ENCODE measurements at places on chromosomes 5 and 9.

- DNase-seq, result no peak
Measured at GRCh38 chr5:108564441-108564840, 182.5 kb upstream of the FBXL17 start.

GRCh38 chr9:137620048-137620405 lies 1.2 kb downstream of the EHMT1 start:
- no peak for DNase-seq

- DNase-seq, result no peak
Measured at GRCh38 chr5:77900691-77901090, 124.6 kb upstream of the TBCA start.

GRCh38 chr9:113601656-113602055 lies 138.1 kb downstream of the RGS3 start:
- no peak for DNase-seq

- no peak for DNase-seq
Measured at GRCh38 chr5:144405991-144406390, 235.3 kb downstream of the KCTD16 start.

DNA sequence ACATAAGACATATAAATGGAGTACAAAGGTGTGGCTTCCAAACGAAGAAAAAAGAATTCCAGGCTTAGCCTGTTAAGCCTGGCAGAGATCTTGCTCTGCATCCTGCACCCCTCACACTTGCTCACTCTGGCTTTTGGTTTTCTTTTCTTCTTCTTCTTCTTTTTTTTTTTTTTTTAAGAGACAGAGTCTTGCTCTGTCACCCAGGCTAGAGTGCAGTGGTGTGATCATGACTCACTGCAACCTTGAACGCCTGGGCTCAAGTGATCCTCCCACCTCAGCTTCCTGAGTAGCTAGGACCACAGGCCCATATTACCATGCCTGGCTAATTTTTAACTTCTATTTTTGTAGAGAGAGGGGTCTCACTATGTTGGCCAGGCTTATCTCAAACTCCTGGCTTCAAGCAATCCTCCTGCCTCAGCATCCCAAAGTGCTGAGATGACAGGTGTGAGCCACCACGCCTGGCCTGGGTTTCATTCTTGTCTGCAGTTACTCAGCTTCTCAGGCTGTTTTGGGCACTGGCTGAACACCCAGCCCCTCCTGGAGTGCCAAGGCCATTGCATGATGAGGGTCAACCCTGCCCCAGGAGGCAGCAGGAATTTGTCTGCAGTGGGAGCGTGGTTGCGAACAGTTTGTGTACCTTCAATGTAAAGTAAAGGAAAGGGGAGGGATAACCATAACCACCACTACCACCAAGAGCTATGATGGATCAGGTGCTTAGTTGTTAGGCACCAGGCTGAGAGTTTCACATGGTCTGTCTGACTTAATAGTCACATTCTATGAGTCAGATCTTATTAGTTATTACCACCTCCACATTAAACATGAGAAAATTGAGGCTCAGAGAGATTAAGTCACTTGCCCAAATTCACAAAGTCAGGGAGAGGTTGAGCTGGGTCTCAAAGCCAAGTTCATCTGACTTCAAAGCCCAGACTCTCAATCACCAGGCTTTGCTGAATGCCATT lies 219.2 kb upstream of the PANK3 start:
- no peak for DNase-seq

DNA sequence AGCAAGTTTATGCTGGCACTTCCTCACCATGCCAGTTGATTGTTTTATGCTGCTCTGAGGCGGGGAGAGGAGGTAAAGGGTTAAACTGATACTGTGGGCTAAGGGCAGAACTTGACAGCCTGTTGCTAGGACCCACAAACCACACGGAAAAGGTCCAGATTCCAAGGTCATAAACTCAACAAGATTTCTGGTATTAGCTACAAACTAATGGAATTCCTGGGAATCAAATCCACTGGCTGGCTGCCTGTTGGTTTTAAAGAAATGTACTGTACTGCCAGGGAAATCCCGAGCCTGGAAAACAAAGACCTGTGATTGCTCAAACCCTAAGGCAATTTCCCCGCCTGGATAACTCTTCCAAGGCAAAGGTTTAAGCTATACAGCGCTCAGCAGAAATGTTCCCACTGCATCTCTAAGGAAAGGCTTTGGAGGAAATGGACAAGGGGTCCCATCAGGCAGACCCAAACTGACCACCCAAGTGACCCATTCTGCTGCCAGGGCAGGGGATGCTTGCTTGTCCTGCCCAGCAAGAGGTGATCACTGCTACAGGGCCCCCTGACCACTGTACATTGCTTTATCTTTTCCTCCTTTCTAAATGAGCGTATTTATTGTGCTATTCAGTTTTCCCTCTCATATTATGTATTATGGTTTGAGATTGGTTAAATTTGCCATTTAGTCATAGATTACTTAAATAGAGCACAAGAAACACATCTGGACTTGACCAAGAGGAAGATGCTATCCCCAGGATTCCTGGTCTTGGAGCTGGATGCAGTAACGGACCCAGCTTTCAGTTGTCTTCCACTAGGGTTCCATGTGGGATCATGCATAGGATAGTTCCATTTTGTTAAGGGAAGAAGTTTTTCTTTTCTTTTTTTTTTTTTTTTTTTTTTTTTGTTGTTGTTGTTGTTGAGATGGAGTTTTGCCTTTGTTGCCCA lies 124.3 kb downstream of the SUSD1 start:
- DNase-seq, result no peak

DNA sequence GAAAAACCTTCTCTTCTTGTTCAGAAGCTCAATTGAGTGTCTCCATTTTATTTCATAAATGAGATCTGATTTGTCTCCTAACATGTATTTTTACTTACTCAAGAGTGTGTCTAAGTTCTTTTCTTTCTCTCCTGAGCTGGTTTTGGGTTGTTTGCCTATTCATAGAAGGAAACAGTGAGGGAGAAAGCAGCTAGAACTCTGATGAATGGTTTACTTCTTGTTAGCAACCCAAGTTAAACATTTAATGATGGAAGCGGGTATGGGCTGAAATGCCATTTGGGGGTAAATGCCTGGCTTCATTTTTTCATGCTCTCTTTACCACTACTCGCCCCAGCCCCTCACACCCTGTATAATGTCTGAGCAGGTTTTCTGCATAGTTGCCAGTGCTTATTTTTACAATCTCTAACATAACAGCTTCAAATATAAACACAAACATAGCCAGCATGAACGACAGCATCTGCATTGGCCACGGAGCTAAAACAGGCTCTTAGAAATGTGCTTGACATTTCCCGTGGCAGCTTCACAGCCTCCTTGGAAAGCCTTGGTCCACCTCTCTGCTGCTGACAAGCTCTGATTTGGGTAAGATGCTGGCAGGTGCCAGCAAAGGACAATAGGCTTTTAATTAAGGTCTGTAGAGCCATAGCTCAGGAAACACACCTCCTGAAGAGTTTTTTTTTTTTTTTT lies 321.1 kb downstream of the ARHGEF28 start:
- no peak for DNase-seq

DNA sequence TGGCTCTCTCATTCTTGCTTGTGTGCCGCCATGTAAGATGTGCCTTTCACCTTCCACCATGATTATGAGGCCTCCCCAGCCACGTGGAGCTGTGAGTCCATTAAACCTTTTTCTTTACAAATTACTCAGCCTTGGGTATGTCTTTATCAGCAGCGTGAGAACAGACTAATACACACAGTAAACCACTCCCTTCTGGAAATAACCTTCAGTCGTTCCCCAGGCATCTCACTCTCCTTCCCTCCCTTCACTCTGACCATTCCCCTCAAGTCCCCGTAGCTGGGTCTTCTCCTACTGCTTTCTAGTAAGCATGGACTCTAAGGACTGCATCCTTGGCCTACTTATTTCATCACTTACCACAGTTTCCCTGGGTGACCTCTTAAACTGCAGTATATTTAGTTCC lies 493.9 kb downstream of the CCDC171 start:
- DNase-seq, result no peak

DNA sequence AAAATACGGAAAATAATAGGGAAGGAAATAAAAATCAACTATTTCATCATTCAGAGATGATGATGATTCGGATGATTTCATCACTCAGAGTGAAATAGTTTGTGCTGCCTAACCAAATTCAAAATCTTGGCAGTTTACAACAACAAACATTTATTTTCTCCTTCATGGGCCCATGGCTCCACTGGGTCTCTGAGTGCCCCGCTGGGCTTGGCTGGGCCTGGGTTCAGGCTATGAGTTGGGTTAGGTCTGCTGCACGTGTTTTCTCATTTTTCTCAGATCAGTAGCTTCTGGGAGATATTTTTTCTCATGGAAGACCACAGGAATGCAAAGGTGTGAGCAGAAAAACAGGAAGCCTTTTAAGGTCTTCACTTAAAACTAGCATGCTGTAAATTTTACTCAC lies 24.0 kb upstream of the F2RL1 start:
- no peak for DNase-seq

DNA sequence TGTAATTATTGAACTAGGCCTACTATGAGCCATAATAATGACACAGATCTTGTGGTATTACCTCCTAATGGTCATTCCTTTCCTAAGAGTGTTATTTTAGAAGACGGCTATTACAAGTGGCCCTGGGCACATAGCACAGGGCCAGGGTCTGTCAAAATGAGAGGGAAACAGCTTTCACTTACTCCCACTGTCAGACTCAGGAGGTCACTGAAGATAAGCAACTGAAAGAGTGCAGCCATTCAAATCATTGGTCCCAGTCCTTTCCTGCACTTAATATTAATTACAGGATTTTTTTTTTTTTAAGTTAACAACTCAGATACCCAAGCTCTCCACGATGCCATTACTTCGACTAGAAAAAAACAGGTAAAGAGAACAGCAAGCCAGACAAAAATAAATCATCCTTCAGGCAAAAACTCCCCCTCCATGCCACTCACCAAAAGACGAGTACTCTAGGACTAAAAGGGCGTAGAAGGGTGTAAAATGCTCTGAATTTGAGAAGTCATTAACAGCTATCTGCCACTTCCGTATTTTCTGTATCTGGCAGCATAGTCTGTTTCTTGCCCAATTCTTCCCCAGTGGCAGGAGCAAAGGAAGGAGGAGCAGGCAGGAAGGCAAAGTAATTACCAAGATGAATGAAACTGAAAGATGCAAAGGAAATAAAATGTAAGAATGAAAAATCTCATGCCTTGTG lies 87.4 kb downstream of the ZNF608 start:
- peak; percentile 42 for DNase-seq

- DNase-seq, result no peak
Measured at GRCh38 chr9:129908906-129909305, 73.6 kb downstream of the USP20 start.

GRCh38 chr5:115954144-115954543 lies 8.1 kb upstream of the LVRN start:
- DNase-seq, result no peak

GRCh38 chr5:59587489-59588337 lies 305.8 kb downstream of the PDE4D start:
- no peak for DNase-seq

DNA sequence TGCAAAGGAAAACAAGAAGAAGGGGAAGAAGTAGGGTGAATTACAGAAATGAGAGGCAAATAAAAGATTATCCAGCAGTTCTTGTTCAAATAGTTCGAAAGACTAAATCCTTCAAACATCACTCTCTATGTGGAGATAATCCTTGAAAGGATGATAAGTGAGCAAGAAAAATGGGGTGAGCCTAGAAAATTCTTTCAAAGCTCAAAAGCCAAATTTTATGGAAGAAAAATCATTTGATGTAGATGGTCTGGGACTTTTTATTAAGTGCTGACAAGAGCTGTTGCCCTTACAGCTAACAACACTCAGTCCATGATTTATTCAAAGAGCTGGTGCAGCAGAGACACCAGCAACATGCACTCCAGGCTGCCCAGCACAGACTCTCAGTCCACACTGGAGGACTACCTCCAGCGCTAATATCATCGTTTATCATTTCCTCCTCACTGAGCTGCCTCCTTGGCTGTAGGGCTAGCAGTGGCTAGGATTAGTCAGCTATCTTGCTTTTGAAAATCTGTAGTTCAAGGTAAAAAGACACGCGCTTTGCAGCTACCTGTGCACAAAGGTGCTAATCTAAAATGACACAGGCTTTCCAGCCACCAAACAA lies 264.8 kb upstream of the KIF2A start:
- DNase-seq, result no peak

GRCh38 chr5:93296338-93296737 lies 284.7 kb downstream of the NR2F1-AS1 start:
- no peak for DNase-seq

DNA sequence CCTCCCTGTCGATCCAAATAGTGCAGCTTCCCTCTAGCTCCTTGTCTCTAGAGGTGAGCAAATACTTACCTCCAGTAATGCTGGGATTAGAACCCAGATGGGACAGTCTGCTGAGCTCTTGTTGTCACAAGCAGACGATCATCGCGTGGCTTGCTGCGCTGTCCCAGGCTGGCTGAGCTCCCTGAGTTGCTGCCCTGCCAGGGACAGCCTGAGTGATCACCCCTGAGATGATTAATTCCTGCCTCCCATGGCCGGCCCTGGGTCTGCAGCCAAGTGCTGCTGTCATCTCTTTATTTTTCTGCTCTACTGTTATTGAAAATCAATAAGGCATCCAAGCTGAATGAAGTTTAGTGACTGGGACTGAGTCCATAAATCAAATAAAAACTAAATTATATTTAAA lies 94.0 kb upstream of the ALDH1B1 start:
- DNase-seq, result no peak

- no peak for DNase-seq
Measured at GRCh38 chr9:134595014-134595413, 46.6 kb upstream of the COL5A1 start.

- DNase-seq, result peak; percentile 62
Measured at GRCh38 chr5:6719896-6720560, 6.8 kb downstream of the TENT4A start.

DNA sequence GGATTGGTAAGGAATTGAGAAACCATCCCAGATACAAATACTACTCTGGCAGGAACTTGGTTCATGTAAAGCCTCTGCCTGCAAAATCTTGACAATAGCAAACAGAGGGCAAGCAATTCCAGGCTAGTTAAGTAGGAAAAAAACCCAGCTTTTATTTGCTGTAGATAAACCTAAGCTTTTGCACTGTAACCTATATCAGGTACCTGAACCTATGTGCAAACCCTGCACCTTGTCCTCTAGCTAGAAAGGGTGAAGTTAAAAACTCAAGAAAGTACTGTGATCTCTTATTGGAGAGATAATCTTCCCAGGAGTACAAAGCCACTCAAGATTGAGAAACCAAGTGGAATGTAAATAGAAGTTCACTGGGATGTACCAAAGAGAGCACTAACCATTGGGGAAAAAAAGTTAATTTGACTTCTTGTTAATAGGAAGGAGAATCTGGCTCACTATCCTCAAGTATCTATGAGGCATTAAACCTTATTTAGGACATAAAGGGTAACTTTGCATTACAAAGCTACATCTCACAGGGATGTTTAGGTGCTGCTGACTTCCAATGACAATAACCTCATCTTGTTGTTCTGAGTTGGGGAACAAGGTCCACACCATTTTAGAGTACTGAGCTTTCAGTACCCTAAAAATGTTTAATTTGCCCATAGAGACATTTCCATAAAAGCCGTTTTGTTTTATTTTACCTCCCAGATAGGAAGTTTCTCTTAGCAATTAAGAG lies 73.8 kb upstream of the PCA3 start:
- no peak for DNase-seq

DNA sequence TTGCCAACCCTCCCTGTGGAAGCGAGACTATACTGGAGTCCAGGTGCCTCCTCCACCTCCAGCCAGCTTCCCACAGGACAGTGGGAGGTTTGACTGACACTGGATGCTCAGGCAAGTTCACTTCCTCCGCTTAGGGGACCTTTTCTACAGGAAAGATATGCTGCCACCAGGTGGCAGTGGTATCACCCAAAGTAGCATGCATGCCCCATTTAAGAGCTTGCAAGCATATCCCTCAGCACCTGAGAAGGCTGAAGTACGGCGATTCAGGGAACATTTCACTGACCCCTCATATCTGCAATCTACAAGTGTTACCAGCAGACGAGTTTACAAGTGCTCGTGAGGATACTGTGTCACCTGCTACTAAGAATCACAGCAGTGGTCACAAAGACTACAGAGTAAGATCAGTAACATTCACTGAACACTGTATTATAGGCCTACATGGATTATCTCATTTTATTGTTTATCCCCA lies 75.5 kb downstream of the KLHL3 start:
- peak; percentile 72 for DNase-seq
